ENCODE measurements at places on chromosomes 1 and 21.

DNA sequence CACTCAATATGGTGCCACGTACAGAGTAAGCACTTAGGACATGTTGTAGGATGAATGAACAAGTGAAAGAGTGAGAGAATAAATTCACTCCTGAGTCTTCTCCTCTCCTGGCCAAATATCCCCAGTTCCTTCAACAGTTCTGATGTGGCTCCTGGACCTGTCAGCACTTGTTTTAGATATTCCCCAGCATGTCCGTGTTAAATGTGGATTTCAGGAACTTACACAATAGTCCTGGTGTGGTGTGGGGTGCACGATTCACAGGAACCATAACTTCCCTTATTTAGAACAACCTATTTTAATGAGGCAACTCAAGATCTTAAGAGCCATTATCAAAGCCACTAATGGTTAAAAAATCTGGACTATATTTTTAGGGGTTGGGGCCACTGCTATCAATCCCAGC is 39.0 kb upstream of the MYSM1 start:
- no peak for DNase-seq

- DNase-seq: no peak
Measured at GRCh38 chr21:45423201-45423955, 18.4 kb downstream of the COL18A1 start.

DNA sequence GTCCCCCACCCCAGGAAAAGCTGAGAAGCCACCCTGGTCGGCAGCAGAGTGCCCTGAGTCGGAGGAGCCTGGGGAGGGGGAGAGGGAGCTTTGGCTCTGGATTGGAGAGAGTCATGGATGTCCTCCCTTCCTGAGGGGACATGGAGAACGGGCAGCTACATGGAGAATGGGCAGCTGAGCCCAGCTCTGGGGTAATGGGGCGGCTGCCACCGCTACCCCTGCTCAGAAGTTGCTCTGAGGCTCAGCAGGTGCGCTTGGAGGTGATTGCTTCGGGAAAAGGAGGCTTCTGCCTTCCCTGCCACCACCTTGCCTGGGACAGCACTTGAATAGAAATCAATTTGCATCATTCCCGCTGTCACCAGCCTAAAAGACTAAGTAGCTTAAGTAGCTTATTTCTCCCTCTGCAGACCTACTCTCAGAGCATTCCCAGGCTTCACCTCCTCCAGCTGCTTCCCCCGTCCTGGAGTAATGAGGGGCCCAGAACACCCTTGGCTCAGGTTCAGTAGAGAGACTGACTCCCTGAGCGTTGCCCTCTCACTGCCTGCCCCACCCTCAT is 8.3 kb downstream of the DISP3 start:
- DNase-seq: no peak

DNA sequence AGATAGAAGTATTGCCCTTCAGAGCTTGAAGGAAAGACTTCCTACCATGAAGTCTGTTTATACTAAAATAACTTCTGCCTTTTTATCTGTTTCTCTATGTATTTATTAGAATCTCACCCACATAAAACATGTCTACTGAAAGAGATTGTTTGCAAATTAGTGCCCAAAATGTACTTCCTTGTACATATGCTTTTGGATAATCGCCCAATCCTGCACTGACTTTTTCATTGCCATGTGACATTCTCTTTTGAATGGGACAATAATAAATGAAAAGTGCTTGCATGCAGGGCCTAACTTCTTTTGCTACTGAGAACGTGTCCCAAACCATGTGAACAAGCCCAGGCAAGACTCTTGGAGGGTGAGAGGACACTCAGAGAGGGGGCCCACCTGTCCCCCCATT is 711.6 kb upstream of the ADAMTS5 start:
- no peak for DNase-seq

- DNase-seq: no peak
Measured at GRCh38 chr1:40435471-40435870, 14.8 kb upstream of the ZFP69B start.

DNA sequence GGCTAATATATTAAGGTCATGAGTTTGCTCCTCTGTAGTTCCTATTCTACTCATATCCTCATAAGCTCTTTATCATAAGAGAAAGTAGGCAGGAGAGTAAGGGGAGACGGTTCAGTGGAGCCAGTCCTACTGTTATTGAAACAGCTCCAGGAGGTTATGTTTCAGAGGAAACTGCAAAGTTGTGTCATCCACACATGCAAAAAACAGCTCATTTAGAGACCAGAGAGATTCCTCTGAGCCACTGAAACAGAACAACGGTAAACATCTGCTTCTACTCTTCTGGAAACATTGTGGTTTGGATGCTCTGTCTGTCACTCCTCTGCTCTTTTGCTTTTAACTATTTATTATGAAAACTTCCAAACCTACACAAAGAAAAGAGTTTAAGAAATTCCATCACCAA is 66.3 kb upstream of the PPP2R5A start:
- no peak for DNase-seq

GRCh38 chr1:50724626-50725286 is 235.3 kb downstream of the FAF1 start:
- no peak for DNase-seq

DNA sequence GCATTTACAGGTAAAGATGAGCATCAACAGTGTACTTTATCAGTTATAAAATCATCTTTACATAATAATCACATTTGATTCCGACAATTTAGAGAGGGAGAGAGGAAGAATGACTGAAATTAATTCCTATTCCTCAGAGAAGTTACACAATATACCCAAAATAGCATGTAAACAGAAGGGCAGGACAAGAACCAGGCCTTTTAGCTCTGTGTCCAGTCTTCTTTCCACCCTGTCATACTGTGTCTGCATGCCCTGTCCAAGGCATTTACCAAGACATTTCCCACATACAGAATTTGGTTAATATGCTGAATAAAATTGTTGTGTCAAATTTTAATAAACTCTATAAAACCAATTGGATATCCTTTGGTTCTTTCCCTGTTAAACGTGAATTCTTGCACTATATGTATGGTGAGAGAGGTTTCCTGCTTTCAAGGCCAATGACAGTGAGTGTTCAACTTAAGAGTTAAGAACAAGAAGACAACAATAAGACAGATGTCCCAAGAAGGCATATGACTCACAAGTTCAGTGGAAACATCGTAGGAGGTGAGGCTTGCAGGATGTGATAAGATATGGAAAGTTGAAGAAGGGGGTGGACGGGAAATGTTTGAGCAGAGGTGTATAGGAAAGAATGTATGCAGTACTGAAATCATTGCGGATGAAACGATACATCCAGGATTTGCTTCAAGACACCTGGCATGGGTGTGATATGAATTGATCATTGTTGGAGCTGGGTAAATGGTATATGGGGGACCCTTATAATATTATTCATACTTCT is 20.8 kb downstream of the LRRC8B start:
- DNase-seq: no peak

- DNase-seq: no peak
Measured at GRCh38 chr1:52534928-52535764, 17.7 kb downstream of the TUT4 start.

DNA sequence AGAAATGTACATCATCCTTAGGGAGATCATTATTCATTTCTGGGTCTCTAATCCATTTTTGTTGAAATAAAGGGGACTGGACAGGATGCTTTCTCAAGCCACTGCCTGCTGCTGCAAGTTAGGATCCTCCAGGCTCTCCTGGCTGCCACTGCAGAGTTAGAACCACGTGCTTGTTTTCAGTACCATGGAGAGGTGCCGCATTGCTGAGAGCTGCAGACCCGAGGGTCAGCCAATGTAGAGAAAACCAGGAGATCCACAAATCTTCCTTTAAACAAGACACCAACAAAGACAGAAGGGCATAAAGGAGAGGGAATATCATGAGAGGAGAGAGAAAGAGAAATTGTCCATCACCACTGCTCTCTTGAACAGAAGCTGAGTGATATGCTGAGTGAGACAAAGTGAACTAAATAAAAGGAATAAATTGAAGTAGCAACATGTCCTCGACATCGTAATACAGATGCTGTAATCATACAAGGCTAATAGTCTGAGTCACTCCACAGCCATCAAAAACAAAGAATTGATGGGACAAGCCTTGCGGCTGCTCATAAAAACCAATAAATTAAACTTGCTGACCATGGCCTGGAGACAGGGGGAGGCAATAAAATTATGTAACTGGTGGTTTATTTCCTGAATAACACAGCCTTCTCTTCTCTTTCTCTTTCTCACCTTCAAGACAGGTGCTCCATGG is 255.7 kb downstream of the OMA1 start:
- no peak for DNase-seq

GRCh38 chr21:37538971-37539590 is 172.5 kb downstream of the DYRK1A start:
- DNase-seq: no peak

DNA sequence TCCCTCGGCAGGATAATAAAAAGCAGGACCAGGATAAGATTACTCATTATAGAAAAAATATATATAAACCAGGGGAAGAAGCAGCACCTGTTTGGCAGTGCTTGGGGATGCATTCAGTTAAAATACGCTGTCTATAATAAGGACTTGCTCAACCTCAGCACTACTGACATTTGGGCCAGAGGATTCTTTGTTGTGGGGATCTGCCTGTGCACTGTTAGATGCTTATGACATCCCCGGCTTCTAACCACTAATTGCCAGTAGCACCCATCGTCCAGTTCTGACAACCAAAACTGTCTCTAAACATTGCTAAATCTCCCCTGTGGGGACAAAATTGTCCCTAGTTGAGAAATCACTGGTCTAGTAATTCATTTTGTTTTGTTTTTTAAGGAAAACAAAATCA is 242.1 kb downstream of the SLC45A1 start:
- no peak for DNase-seq

- no peak for DNase-seq
Measured at GRCh38 chr1:3275471-3276340, 178.8 kb upstream of the ARHGEF16 start.

DNA sequence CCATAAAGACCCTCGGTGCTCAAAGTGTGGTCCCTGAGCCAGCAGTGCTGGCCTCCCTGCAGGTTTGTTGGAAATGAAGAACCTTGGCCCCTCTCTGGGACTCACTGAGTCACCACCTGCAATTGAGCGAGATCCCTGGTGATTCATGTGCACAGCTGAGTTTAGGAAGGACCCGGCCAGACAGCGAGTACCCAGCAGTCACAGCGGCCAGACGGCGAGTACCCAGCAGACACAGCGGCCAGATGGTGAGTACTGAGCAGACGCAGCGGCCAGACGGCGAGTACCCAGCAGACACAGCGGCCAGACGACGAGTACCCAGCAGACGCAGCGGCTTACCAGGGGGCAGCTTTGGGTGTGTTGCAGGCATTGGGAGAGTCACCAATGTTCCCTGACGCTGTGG is 123.8 kb downstream of the PRDM16 start:
- DNase-seq: no peak

DNA sequence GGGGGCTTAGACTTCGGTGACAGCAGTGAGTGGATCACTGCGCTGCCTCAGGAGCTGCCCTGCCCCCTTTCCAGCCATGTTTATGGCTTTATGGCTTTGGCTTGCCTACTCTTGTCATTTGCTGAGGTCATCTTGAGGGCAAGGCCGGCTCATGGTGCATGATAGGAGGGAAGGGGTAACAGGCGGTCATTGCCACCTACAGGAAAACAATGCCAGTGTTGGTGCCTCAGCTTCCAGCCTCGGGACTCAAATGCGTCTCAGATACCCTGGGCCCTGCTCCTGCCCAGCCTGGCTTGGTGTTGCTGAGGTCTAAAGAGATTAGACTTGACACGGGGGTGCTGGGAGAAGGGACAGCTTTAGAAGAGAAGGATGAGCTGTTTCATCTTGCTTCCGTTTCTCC is 14.5 kb downstream of the KDF1 start:
- no peak for DNase-seq

GRCh38 chr1:2785631-2786328 is 15.7 kb downstream of the TTC34 start:
- no peak for DNase-seq

- no peak for DNase-seq
Measured at GRCh38 chr1:56547977-56548376, 31.4 kb downstream of the PLPP3 start.

DNA sequence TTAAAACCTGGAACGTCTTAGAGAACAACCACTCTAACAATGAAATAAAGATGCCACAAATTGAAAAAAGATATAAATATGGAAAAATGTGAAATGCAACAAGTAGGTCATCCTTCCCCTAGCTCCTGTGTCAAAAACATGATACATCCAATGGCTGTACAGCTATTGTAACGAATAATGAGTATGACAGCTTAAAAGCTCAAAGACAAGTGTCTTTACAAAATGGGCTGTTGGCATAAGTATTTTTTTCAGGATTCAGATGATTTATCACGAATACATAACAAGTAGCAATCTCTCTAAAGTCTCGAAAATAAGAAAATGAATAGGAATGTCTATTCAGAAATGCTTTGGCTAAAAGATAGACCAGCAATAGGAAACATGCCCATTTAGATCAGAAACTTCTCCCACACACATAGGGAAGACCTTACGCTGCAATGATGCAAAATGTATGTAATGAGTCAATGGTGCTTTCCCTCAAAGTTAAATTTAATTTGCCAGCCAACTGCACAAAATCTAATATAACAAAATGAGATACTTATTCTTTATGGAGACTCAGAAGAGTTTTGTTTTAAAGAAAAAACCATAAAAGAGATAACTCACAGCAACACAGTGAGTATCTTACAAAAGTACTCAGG is 8.3 kb downstream of the TGFBR3 start:
- no peak for DNase-seq

- no peak for DNase-seq
Measured at GRCh38 chr1:2786329-2787162, 14.9 kb downstream of the TTC34 start.

GRCh38 chr1:211830328-211831142 is at the start of gene LPGAT1:
Gene LPGAT1, minus strand, starts transcription at chr1:211830763. Its CDS starts 1,467 bp downstream, at chr1:211829296.
- DNase-seq: peak; percentile 84

GRCh38 chr1:153805042-153805745 is 30.0 kb downstream of the SLC27A3 start:
- DNase-seq: no peak

- no peak for DNase-seq
Measured at GRCh38 chr1:174678657-174679056, 230.9 kb downstream of the GPR52 start.

DNA sequence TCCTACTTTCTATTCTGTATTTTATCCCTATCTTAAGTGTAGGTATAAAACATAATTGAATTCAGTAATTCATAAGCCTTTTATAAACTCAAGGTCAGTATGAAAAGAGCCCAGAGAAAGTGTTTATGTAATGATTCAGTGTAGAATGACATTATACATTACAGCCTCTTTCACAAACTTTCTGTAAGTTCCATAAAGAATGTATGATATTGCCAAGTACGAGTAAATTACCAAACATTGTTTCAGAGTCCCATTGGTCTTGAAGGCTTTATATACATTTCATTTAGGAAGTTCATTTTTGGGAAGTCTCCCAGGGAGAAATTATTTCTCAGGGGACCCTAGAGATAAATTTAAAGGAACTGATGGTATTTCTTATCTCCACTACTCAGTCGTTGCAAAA is 37.8 kb upstream of the VAMP3 start:
- no peak for DNase-seq

GRCh38 chr1:199176713-199177112 is 537.9 kb downstream of the PTPRC start:
- no peak for DNase-seq

DNA sequence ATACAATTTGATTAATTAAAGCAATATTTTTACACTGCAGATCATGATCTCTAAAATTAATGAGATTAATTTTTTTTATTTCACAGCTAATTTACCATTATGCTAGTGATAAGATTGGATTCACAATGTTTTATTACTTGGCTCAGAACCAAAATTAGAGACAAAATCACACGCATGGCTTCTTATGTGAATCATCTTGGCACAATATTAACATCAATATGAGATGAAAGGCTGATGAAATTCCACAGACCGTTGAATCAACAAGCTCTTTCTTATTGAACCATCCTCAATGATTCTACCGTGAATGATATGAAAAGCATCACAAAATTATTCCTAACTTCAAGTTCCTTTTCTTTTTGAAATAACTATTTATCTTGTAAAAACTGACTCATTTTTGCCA is 544.9 kb downstream of the KCNT2 start:
- no peak for DNase-seq

Data from NCI-H1417 (cell line).